ENCODE measurements at places on chromosomes 4 and X.

- peak; percentile 11 for DNase-seq
Measured at GRCh38 chr4:100014616-100015015, 64.5 kb upstream of the H2AZ1 start.

DNA sequence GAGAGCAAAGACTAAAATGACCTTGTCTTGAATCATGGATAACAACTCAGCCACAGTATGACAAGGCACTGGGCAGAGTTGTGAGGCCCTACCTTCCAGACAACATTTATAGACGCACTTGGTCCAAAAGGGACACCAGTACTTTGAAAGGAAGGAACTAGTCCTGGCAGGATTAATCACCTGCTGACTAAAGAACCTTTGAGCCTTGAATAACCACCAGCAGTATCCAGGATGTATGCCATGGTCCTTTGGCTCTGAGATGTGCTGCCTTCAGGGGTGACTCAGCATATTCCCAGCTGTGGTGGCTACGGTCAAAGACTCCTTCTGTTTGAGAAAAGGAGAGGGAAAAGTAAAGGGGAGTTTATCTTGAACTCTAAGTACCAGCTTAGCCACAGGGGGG is 118.1 kb upstream of the PRR32 start:
- no peak for DNase-seq

GRCh38 chr4:17398805-17399204 is 113.1 kb downstream of the QDPR start:
- no peak for DNase-seq

GRCh38 chrX:136318895-136319597 is 18.3 kb downstream of the ADGRG4 start:
- DNase-seq, result no peak

- no peak for DNase-seq
Measured at GRCh38 chr4:1636490-1637211, 47.5 kb downstream of the FAM53A start.

GRCh38 chr4:40216622-40217366 is 20.0 kb downstream of the RHOH start:
- no peak for DNase-seq
